ENCODE measurements at places on chromosomes 11 and 22.
A peak's percentile ranks its signal among the peaks of the same experiment; 100 is the strongest.

DNA sequence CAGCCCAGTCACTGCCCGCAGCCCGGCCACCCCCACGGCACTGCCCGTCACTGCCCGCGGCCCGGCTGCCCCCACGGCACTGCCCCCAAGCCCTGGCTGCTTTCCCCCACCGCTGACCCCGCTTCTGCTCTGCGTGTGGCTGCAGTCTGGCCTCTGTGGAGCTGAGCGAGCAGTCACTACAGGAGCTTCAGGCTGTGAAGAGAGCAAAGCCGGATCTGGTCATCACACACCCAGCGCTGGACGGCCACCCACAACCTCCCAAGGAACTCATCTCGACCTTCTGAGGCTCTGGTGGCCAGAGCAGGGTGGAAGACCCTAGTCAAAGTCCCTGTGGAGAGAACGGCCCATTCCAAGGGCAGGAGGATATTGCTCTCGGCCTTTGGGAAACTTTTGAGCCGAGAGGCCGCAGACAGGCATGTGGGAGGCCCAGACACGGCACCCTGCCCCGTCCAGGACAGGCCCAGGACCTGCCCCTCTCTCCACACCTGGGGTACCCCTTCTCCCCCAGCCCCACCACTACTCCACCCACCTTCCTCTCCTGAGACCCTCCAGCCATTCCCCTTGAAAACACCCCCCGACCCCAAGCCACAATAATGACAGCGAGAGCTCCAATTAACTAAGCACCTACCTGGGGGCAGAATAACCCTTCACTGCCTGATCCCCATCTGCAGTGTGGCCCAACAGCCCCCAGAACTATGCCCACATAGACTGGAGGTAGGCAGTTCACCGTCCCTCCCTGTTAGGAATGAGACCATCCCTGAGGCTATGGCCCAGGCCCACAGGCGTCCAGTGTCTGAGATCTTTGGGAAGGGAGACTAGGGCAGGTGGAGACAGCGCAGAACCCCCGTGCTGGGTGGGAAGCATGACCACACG, 3.7 kb upstream of the PGGHG start:
- no peak for DNase-seq

DNA sequence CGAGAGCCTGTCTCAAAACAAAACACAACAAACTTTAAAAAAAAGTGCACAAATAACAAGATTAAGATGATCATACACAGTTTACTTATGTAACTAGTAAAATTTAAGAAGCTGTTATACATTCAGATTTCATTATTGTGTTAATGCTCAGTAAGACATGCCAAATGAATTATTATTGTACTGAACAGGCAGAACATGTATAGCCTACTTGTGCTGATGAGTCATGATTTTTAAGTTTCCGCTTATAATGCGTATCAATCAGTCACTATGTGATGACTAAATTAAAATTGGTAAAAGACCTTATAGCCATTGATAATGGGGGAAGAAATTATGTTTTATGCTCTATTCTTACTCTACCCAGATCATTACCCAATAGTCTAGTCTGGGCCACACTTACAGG, 20.5 kb upstream of the EXPH5 start:
- no peak for DNase-seq

DNA sequence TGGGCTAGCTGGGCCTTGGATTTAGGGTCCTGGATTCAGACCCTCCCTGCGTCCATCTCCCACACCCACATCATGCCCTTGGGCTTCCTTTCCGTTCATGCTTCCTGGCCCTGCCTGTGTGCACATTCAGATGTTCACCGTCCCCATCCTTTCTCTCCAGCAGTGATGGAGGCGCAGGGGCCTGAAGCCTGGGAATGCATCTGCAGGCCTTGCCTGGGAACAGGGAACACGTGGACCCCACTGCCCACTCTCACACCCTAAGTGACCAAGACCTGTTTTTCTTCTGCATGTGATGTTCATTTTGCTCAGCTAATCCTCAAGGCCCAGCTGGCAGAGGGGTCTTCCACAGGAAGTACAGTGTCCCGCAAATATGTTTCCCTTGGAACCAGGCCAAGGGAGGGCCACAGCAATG, 91.6 kb upstream of the PARVA start:
- DNase-seq, result peak; percentile 66

DNA sequence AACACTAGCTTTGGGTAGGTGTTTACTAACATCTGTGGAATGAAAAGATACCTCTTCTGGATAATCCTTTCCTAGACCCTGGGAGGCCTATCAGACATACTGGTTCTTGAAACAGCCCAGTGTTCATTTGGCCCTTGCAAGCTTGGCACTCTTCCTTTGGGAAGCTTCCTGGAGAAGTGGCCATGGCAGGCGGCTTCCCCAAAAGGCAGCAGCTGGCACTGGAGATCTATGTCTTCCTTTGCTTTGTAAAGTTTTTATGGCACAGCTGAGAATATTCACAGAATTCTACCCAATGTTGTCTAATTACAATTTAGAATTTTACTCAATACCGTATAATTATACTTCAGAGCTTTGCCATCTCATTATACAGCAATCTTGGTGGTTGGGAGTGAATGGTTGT, 199.2 kb upstream of the C11orf87 start:
- DNase-seq, result no peak

DNA sequence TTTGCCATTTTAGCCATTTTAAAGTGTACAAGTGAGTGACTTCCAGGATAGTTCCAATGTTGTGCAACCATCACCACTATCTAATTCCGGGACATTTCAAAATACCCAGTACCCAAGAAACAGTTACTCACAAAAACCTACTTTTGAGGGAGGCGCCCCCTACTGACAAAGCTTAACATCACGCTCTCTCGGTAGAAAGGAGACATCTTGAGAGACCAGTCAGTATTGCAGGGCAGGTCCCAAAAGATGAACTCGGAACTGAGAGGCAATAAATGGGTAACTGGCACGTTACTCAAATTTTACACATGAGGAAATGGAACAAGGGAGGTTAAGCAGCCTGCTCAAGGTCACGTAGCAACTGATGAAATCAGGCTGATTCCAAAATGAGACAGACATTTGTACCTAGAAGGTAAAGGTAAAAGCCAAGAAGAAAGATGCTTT, 50.0 kb upstream of the POU2AF1 start:
- DNase-seq, result peak; percentile 35

DNA sequence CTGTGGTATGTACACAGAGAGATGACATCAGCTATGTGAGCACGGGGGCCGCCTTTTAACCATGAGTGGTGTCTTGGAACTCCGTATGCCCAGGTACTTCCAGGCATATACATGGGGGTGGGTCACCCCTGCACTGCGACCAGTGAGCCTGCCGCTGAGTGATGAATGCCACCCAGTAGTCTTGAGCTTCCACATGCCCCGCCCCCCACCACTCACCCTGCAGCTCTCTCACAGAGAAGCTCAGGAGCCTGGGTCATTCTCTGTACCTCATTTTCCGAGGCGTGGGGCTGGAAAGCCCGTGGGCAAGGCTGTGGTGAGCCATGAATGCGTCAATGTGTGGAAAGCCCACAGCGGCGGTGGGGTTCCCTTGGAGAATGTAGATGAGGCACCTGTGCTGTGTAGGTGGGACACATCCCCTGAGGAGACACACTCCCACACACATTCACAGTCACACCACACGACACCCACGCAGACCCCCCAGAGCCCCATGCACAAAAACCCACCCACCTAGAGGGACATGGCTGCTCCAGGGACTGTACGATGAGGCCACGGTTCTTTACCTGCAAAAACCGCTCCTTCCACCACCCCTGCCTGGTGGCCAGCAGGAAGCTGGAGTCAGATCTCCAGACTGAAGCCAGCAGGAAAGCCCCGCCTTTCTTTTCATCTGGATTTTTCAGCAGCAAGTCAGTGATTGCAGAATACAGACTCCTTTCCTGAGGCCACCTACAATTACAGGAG, 67.6 kb downstream of the PIWIL3 start:
- DNase-seq, result no peak

DNA sequence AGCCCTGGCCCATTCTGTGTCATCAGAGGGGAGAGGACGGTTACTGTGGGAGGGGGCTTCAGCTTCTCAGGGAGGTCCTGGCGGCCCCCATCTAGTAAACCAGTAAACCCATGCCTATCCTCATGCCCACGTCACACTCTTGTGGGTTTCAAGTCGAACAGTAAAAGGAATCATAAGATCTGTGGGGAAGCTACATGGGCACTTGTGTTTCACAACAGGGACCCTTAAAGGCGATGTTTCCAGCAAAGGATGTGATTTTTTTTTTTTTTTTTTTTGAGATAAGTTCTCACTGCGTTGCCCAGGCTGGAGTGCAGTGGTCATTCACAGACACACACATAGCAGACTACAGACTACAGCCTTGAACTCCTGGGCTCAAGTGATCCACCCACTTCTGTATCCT, 9.2 kb upstream of the PARVG start:
- no peak for DNase-seq

DNA sequence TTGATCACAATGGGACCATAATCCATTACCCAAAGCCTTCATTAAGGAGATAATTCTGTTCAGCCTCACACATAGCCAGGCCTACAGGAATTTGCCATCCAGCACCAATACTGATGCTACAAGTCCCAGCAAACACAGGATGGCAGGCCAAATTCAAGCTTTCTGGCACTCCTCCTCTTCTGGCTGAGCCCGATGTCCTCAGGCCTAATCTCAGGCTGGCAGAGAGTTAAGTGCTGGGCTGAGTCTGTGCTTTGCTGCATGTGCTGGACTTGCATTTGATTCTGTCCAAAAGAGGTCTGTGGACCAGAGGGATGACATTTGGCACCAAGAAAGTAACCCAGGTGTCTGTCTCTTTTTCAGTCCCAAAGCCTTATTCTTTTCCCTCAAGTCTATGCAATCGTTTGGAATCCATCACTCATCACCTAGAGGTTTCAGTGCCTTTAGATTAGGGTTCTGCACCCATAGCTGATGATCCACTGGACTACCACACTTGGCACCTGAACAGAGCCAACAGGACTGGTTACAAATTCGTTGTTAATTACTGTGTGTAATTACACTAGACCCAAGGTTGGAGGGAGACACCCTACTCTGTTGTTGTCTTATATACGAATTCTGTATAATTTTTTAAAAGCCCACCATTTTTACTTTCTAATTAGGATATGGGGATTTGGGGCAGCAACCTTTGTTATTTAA, 19.4 kb upstream of the LIN7C start:
- no peak for DNase-seq

DNA sequence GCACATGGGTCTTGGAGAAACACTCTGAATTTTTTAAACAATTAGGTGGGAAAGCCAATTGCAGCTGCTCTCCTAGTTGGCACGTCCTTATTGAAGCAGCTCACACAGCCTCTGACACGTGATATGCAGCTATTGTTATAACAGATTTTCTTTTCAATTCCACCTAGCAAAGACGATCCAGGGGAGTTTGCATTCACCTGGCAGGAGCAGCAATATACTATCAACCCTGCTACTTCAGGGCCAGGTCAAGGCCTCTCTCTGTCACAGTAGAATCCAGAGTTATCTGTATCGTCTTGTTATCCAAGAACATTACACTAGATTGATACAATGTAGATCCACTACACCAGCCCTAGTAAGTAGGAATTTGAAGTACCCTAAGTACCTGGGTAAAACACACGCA, 8.3 kb downstream of the KRTAP5-11 start:
- DNase-seq, result no peak

DNA sequence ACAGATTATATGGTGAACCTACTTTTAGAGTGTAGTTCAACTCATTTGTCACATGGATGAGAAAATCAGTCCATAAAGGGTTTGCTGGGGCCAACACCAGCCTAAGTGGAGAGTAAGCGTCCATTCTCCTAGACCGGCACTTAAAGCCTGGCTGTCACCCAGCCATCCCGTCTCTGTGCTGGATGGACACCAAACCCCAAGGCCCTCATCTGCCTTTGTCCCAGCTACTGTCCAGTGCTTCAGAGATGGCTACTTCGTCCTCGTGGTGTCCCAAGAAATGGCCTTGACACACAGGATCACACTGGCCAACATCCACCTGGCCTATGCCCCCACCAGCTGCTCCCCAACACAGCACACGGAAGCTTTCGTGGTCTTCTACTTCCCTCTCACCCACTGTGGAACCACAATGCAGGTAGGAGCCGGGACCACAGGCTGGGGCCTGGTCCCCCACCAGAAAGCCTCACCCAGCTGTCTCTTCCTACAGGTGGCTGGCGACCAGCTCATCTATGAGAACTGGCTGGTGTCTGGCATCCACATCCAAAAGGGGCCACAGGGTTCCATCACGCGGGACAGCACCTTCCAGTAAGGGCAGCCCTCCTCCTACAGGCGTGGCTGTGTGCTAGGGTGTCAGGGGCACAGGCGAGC, 3.5 kb downstream of the ZP1 start:
- no peak for DNase-seq

DNA sequence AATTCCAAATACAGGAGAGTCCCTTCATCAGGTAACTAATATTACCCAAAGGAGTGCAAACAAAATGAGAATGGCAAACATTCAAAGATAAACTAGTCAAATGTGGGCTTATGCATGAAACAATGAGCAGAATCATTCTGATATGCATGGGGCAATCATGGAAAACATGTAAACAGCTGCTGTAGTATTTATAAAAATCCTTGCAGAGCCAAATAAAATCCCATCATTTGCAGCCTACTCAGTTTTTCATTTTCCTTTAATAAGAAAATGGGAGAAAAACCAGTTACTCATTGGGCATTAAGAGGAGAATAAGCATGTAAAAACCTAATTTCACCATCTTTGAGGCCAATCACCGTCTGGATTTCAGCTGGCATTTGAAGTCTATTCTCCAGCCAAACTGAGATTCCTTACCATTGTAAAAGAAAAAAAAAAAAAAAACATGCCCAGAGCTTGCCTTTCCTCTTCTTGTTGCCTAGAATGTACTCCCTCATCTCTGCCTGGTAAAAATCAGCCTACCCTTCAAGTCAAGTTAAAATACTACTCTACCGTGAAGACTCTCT, 249.1 kb downstream of the TTC28 start:
- DNase-seq, result no peak

GRCh38 chr22:23245045-23245798, 64.9 kb downstream of the BCR start:
- DNase-seq, result no peak

- peak; percentile 95 for DNase-seq
Observed at GRCh38 chr11:130068986-130069658, 572 bp upstream of the APLP2 start.

GRCh38 chr11:85884581-85885021, 29.4 kb downstream of the CCDC83 start:
- peak; percentile 15 for DNase-seq

DNA sequence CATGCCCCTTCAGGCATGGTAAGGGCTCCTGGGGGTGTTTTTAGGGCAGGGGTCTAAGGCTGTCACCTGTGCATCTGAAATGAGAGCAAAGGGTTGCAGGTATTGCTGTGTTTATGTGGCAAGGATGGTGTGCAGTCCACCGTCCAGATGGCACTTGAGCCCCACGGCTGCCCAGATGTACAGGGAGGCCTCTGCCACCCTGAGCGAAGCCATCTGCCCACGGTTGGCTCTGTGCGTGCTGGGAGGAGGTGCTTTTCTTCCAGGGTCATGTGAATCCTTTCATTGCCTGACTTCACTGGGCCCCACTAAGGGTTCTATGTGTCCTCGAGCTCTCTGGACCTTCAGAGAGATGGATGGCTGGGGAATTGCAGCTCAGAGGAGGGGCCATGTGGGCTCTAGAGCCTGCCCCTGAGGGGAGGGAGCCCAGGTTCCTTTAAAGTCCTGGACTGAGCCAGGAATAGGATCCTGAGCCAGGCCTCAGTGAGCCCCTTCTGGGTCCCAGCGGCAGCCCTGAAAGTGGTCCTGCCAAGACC, 89.9 kb downstream of the CTTN start:
- DNase-seq, result no peak

All from fibroblast of skin of back (primary cell).